DMS79 treated with DMSO at 0.1 percent for 48 hours (cell line): ENCODE measurements at places on chromosomes 2 and 18.

- DNase-seq = peak; percentile 1
Observed at GRCh38 chr18:60372596-60372995, at the start of gene MC4R. Gene MC4R, minus strand, starts transcription at chr18:60372775. Its CDS starts 426 bp downstream, at chr18:60372349.

GRCh38 chr2:212961255-212961654 lies 190.2 kb downstream of the IKZF2 start:
- no peak for DNase-seq

GRCh38 chr2:96537734-96538486 lies 1.4 kb downstream of the ARID5A start:
- no peak for DNase-seq

DNA sequence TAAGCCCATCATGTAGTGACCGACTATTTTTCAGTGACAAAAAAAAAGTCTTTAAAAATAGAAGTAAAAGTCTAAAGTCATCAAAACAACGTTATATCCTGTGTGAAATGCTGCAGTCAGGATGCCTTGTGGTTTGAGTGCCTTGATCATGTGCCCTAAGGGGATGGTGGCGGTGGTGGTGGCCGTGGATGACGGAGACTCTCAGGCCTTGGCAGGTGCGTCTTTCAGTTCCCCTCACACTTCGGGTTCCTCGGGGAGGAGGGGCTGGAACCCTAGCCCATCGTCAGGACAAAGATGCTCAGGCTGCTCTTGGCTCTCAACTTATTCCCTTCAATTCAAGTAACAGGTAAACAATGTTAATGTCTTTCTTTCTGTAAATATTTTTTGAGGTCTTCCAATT lies at the start of gene CD28:
Gene CD28 (plus strand): TSS at position 237 of the 400 bp plus-strand sequence. CDS start 58 bp downstream, at position 295.
- DNase-seq = no peak

DNA sequence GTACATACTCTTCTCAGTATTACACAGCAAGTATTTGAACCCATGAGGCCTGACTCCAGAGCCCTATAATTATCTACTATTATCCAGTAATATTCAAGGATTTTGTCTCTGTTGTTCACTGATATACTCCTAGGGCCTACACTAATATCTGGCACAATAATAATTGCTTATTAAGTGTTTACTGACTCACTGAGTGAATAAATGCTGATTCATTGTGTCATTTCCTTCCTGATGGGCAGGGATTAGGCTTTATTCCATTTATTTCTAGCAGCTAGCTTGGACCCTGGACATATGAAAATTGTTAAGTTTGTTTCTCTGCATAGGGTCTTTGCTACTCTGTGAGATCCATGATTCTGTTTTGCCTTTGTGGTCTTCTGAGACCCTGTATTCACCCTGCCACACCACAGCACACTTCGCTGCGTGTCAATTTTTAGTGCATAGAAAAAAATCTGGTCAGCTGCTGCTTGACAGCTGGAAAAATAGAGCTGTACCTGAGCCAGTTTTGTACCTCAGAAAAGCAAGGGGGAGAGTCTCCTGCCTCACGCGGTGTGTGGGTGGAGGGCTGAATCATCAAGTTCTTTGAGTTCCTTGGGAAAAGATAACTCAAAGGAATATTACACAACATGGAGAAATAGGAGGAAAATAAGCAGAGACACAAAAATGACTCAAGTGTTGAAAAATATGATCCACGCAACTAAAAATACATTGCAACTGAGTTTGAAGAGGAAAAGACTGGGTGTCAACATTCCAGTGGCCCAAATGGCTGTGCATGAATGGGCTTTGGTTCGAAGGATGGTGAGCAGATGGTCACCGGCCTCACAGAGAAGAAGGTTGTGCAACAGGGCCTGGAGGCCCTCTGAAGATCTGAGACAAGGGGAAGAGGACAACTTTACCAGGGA lies 18.9 kb upstream of the DPP4 start:
- no peak for DNase-seq
